ENCODE measurements at places on chromosomes 4 and X.

GRCh38 chr4:16124232-16124631 is 40.4 kb upstream of the PROM1 start:
- no peaks in the 10 kb centered on the region for H3K27me3 ChIP-seq
- no peaks in the 10 kb centered on the region for H3K4me1 ChIP-seq
- H3K27ac ChIP-seq, result no peak overlapping the region
- DNase-seq, result no peak

- no peak overlapping the region for H3K27ac ChIP-seq
- no peaks in the 10 kb centered on the region for H3K4me1 ChIP-seq
- no peak for DNase-seq
- no peaks in the 10 kb centered on the region for H3K36me3 ChIP-seq
- no peak overlapping the region for H3K4me3 ChIP-seq
These were observed 102.7 kb downstream of the TAB3 start for GRCh38 chrX:30786374-30786773.

- H3K27ac ChIP-seq, result no peak overlapping the region
- H3K27me3 ChIP-seq, result no peaks in the 10 kb centered on the region
- no peak for DNase-seq
- no peaks in the 10 kb centered on the region for H3K4me1 ChIP-seq
- no peaks in the 10 kb centered on the region for H3K36me3 ChIP-seq
- H3K4me3 ChIP-seq, result no peak overlapping the region
These were observed 46.9 kb downstream of the SEPTIN11 start for GRCh38 chr4:76996445-76996844.

- no peaks in the 10 kb centered on the region for H3K36me3 ChIP-seq
- no peak for DNase-seq
- H3K4me1 ChIP-seq, result no peaks in the 10 kb centered on the region
These were observed 49.4 kb downstream of the EVC2 start for GRCh38 chr4:5658974-5659373.

DNA sequence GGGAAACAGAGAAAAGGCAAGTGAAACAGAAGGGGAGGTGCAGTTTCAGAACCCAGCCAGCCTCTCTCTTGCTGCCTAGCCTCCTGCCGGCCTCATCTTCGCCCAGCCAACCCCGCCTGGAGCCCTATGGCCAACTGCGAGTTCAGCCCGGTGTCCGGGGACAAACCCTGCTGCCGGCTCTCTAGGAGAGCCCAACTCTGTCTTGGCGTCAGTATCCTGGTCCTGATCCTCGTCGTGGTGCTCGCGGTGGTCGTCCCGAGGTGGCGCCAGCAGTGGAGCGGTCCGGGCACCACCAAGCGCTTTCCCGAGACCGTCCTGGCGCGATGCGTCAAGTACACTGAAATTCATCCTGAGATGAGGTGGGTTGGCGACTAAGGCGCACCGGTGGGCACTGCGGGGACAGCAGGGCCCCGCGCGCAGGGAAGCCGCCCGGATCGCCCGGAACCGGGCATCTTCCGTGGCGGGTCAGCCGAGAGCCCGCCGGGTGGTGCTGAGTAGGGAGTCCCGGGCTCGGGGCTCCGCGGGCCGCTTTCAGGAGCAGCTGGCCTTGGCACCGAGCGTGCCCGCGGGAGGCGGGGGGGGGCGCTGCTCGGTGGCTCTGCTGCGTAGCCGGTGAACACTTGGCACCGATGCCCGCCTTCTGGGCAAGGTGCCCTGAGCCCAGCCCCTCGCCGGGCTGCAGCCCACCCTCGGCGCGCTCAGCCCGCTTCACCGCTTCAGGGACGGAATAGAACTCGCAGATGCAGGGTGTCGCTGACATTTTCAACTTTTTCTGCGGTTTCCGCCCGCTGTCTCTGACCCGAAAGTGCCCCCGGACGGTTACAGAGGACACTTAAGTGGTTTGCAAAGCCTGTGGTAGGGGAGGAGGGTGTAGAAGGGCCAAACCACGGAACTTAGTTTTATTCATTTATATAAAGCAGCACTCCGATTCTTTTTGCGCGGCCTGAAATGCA is at the start of gene CD38:
CD38 (plus strand) TSS at position 40 of the 953 bp plus-strand sequence; CDS start at position 127, 87 bp downstream.
- no peaks in the 10 kb centered on the region for H3K27me3 ChIP-seq
- DNase-seq, result peak; percentile 50
- no peaks in the 10 kb centered on the region for H3K4me1 ChIP-seq
- no peaks in the 10 kb centered on the region for H3K36me3 ChIP-seq
- peak within 1 kb of the TSS; percentile 6 for H3K27ac ChIP-seq

GRCh38 chrX:71285929-71286328 is 2.5 kb downstream of the NONO start:
- no peak for DNase-seq
- no peaks in the 10 kb centered on the region for H3K4me1 ChIP-seq
- no peaks in the 10 kb centered on the region for H3K36me3 ChIP-seq
- no peak overlapping the region for H3K4me3 ChIP-seq
- no peaks in the 10 kb centered on the region for H3K27me3 ChIP-seq
- H3K27ac ChIP-seq, result no peak overlapping the region

DNA sequence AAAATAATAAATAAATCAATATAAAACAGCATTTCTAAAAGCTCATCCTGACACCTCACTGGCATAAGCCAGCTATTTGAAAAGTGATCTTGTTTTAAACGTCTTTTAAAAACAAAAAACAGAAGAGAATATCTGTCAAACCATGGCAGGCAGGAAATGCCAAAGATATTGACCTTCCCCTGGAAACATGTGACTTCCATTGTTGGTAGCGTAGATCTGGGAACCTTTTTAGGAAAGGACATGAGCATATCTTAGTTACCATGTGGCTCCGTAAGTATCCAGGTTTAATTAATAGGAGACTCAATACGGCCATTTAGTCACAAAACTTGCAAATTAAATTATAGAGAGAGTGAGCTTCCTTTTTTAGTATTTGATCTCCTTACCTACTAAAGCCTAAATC is 83.0 kb upstream of the KLHL4 start:
- DNase-seq, result no peak
- H3K36me3 ChIP-seq, result no peaks in the 10 kb centered on the region
- no peaks in the 10 kb centered on the region for H3K27me3 ChIP-seq
- H3K4me3 ChIP-seq, result no peak overlapping the region

- H3K4me3 ChIP-seq, result no peak overlapping the region
- H3K36me3 ChIP-seq, result no peaks in the 10 kb centered on the region
- no peaks in the 10 kb centered on the region for H3K4me1 ChIP-seq
- H3K27ac ChIP-seq, result no peak overlapping the region
These were observed 103.0 kb downstream of the CPZ start for GRCh38 chr4:8695237-8696219.

GRCh38 chr4:7348946-7349900 is 85.5 kb downstream of the PSAPL1 start:
- no peaks in the 10 kb centered on the region for H3K36me3 ChIP-seq
- no peak overlapping the region for H3K4me3 ChIP-seq
- DNase-seq, result no peak
- no peak overlapping the region for H3K27ac ChIP-seq
- H3K4me1 ChIP-seq, result no peaks in the 10 kb centered on the region

- no peaks in the 10 kb centered on the region for H3K27me3 ChIP-seq
- H3K4me1 ChIP-seq, result no peaks in the 10 kb centered on the region
- H3K27ac ChIP-seq, result no peak overlapping the region
- H3K36me3 ChIP-seq, result no peaks in the 10 kb centered on the region
- no peak for DNase-seq
These were observed 137.3 kb downstream of the MGST2 start for GRCh38 chr4:139802931-139803330.

GRCh38 chrX:133771086-133771646 is 214.2 kb downstream of the GPC3 start:
- no peaks in the 10 kb centered on the region for H3K4me1 ChIP-seq
- no peak for DNase-seq
- no peaks in the 10 kb centered on the region for H3K36me3 ChIP-seq
- H3K27me3 ChIP-seq, result no peaks in the 10 kb centered on the region
- no peak overlapping the region for H3K27ac ChIP-seq

- H3K27me3 ChIP-seq, result no peaks in the 10 kb centered on the region
- no peaks in the 10 kb centered on the region for H3K4me1 ChIP-seq
- no peak for DNase-seq
- H3K4me3 ChIP-seq, result no peak overlapping the region
These were observed 1.4 kb downstream of the PIN4 start for GRCh38 chrX:72182924-72183323.

GRCh38 chr4:106806158-106806797 is 229.8 kb downstream of the DKK2 start:
- H3K27ac ChIP-seq, result no peak overlapping the region
- H3K4me1 ChIP-seq, result no peaks in the 10 kb centered on the region
- no peaks in the 10 kb centered on the region for H3K27me3 ChIP-seq

- H3K27ac ChIP-seq, result no peak overlapping the region
- no peaks in the 10 kb centered on the region for H3K4me1 ChIP-seq
- no peak for DNase-seq
- no peaks in the 10 kb centered on the region for H3K36me3 ChIP-seq
- H3K4me3 ChIP-seq, result no peak overlapping the region
These were observed 181.7 kb upstream of the EDNRA start for GRCh38 chr4:147299205-147299604.

DNA sequence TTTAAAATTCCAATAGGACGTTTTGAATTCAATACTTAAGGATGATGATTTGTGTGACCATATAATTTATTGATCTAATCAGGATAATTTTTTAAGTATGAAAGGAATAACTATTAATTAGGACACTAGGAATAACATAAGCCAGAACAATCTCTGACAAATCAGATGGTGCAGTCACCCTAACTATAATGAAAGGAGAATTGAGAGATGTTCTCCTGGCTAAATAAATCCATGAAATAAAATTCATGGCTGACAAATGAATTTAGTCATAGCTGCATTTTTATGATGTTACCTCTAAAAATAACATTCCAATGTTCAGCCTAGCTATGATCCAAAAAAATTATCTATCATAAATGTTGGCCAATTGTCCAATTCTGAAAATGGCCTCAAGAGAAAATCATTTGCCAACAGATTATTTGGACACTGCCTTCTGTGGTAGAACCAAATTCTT is 190.6 kb upstream of the NEIL3 start:
- no peaks in the 10 kb centered on the region for H3K36me3 ChIP-seq
- H3K27me3 ChIP-seq, result no peaks in the 10 kb centered on the region
- H3K4me1 ChIP-seq, result no peaks in the 10 kb centered on the region
- no peak for DNase-seq
- no peak overlapping the region for H3K4me3 ChIP-seq

DNA sequence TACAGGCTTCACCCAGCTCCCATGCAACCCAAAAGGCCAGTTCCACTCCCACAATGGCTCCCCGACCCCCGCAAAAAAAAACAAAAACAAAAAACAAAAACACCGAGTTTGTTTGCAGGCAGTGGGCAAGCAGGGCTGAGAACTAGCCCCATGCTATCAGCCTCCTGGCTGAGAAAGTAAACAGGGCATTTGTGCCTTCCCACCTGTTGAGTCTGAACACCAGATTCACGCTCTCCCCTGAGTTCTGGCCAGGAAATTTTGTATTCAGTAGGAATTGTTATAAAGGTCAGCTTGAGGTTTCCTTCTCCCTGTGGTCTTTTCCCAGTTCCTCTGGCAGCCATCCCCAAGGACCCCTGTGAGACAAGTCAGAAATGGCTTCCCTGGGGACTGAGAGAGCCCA is 1066.5 kb downstream of the GLUD2 start:
- no peak overlapping the region for H3K4me3 ChIP-seq
- H3K27ac ChIP-seq, result no peak overlapping the region
- H3K36me3 ChIP-seq, result no peaks in the 10 kb centered on the region
- H3K4me1 ChIP-seq, result no peaks in the 10 kb centered on the region
- no peaks in the 10 kb centered on the region for H3K27me3 ChIP-seq

DNA sequence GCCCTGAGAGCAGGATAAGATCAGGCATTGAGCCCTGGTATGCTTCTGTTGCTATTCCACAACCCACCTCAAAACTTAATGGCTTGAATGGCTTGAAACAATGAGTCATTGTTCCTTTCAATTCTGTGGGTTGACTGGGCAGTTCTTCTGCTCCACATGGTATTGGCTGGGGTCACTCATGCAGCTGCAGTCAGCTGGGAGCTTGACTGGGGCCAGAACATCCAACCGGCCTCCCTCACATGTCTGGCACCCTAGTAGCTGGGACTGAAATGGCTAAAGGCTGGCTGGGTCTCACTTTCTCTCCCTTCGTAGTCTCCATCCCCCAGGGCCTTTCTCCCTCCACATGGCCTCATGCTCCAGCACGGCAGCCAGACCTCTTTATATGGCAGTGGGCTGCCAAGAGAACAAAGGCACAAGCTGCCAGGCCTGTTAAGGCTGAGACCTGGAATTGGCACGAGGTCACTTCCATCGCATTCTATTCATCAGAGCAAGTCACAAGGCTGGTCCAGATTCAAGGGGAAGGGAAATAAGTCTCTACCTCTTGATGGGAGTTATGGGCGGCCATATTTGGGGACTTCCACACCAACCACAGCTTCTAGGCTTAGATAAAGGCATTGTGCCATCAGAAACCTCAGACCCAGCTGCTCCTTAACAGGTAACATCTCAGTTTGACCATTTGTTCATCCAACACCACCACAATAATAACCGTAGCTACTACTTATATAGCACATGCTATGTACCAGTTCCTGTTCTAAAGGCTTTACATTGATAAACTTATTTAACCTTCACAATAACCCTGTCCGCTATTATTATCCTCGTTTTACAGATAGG is 159.7 kb upstream of the ATP6AP2 start:
- no peaks in the 10 kb centered on the region for H3K36me3 ChIP-seq
- H3K4me1 ChIP-seq, result no peaks in the 10 kb centered on the region
- no peak for DNase-seq
- no peaks in the 10 kb centered on the region for H3K27me3 ChIP-seq
- no peak overlapping the region for H3K4me3 ChIP-seq
- H3K27ac ChIP-seq, result no peak overlapping the region

- H3K27me3 ChIP-seq, result no peaks in the 10 kb centered on the region
- H3K4me3 ChIP-seq, result no peak overlapping the region
These were observed 802.0 kb downstream of the RPA4 start for GRCh38 chrX:97685753-97686152.

DNA sequence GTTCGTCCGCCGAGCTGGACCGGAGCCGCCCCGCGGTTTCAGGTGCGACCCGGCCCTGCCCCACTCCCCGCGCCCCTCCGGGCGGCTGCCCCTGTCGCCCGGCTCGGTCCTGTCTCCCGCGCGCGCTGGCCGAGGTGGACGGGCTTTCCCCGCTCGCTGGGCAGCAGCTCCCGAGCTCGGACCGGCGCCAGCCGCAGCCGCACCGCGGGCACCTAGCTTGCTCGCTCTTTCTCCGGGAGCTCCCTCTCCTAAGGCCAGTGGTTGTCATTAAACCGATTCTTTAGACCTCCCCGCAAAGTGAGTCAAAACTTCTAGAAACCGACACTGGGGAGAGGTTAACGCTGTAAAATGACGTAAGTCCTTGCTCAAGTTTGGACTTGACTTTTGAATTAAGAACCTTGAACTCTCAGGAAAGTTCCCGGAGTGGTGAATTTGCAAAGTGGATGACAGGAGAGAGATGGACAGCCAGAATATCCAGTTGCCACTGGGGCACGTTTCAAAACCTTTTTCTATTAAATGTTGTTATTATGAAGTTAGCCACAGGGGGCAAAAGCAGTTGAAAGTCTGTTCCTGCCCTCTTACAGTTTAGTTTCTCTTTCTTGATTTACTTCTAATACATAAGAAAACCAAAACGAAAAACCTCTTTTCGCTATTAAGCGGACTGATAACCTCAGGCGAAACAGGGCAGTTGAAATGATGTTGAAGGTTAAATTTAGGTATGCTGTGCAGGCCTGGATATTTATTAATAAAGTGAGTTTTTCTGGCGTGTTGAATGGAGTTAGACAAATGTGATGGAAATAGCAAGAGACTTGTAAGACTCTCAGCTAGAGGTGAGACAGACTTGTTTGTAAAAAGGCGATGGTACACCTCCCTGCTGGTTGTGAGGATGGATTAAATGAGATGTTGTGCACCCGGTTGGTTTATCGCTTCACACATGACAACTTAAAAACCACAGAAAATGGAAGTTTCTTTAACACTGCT is 847 bp downstream of the PI4K2B start:
- H3K27me3 ChIP-seq, result no peaks in the 10 kb centered on the region
- H3K4me1 ChIP-seq, result no peaks in the 10 kb centered on the region
- peak overlapping the region; percentile 98 for H3K27ac ChIP-seq
- peak overlapping the region; percentile 97 for H3K4me3 ChIP-seq
- peak; percentile 60 for DNase-seq

All from colonic mucosa (tissue), 4 donors.